ENCODE measurements at places on chromosomes 5 and 9.

GRCh38 chr9:20473515-20474013, 148.7 kb downstream of the MLLT3 start:
- DNase-seq: no peak

GRCh38 chr5:172411484-172412072, 42.7 kb downstream of the SH3PXD2B start:
- DNase-seq: no peak

DNA sequence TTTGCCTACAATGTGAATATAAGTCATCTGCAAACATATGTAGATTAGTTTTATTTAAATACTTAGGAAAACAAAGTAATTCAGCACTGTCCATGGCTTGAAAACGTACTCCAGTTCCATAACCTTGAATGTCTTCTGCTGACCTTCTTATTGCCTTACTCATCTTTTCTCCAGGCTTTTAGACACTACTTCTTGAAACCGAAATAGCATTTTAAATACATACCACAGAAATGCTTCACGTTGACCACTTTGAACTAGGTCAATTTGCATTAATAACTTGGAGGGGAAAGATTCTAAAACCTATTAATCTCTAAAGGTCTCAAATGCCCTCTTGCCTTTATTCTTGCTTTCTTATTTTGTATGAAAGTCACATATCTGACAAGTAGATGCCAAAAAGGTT, 995.4 kb upstream of the ACO1 start:
- DNase-seq: no peak

GRCh38 chr9:2420543-2420942, 201.0 kb upstream of the VLDLR start:
- no peak for DNase-seq

- DNase-seq: peak; percentile 76
Observed at GRCh38 chr9:129656795-129657390, 8.6 kb upstream of the PRRX2 start.

DNA sequence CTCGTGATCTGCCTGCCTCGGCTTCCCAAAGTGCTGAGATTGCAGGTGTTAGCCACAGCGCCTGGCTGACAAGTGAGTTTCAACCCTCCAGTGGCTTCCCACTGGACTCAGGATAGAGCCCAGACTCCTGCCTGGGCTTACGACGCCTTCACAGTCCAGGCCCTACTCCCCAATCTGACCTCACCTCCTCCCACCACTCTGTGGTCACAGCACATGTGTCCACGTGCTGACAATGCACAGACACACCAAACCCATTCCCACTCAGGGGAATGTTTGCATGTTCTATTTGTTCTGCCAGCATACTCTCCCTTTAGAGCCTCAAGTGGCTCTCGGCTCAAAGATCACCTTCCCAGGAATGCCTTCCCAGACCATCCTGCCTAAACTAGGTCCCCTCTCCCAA, 31.1 kb upstream of the TRIM14 start:
- DNase-seq: no peak

- DNase-seq: no peak
Observed at GRCh38 chr9:130381660-130382059, 63.1 kb upstream of the ASS1 start.

DNA sequence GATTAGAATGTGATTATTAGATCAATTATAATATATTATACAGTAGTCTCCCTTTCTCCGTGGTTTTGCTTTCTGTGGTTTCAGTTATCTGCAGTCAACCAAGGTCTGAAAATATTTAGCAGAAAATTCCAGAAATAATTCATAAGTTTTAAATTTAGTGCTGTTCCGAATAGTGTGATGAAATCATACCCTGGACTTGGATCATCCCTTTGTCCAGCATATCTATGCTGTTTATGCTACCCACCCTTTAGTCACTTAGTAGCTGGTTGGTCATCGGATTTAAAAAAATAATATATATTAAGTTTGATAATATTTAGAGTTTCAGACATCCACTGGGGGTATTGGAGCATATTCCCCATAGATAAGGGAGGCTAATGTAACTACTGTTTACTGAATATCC, 19.6 kb downstream of the RMI1 start:
- DNase-seq: no peak

DNA sequence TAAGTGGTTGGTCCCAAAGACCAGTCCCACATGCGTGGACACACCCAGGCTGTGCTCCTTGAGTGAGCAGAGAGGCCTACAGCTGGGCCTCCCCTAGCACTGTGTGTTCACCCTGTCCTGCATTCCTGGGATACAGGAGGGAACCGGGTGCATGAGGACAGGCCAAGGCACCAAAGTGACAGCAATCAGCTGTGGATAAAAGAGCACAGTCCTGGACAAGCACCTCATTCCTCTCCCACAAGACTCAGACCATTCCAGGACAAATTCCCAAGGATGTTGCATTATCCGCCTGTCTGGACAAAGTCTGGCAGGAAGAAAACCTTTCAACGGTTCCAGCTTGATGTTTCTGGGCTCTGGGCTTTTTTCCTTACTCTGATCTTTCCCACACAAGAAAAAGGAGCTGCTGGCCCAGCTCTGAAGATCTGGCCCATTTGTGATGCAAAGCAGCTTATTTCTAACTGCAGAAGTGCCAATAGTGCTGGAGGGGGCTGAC, 273.2 kb downstream of the ENC1 start:
- peak; percentile 83 for DNase-seq

DNA sequence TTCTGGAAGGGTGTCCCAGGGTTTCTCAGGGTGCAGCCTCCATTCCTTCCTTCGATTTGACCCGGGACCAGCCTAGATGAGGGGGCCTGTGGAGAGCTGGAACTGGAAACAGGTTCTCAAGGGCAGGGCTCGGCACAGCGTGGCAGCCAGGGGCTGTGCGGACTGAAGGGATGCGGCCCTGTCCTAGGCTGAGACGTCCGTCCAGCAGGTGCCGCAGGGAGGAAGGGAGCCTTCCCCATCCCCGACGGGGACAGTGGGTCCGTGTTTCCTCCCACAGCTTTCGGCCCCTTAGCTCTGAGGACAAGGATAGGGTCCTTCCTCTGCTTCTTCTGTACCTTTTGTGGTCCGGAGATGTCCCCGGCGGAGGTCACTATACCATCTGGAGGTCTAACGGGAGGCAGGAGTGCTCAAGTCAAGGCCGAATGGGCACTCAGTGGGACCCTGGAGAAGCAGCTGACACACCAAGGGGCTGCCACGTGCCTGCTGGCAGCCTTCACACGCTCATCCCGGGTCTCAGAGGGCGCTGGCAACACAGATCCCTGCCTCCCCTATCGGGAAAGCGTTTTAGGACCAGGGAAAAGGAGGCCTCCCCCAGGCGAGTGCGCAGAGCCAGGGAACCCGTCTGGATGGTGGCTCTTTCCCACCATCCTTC, 49.9 kb downstream of the USP20 start:
- DNase-seq: no peak

Measured in islet precursor cell (in vitro differentiated cells).